ENCODE measurements at places on chromosomes 1 and 21.

- no peak for DNase-seq
Observed at GRCh38 chr1:162088281-162088969, 18.9 kb downstream of the NOS1AP start.

DNA sequence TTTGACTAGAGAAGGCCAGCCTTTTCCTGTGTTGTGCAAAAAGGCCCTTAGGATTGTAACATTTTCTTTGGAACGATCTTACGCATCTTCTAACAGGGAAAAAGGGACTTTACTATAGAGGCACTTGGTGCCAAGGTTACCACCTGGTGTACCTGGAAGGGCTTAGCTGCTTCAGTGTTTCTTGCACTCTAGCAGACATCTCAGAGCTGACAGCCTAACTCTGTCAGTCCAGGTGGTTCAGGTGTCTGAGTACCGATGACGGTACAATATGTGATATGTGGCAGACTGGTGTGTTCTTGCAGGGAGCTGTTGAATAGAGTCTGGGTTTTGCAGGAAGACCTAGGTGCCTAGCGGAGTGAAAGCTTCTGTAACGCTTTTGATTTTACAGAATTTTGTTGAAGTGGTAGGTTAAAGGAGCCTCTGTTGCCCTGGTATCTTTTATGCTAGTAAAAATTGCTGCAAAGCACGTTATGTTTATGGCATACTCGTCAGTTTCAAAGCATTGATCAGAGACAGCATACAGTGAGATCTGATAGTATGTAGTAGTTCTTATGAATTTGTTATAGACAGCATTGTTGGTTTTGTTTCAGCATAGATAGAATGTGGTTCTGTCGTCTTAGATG, 1.4 kb downstream of the MAGI3 start:
- no peak for DNase-seq

DNA sequence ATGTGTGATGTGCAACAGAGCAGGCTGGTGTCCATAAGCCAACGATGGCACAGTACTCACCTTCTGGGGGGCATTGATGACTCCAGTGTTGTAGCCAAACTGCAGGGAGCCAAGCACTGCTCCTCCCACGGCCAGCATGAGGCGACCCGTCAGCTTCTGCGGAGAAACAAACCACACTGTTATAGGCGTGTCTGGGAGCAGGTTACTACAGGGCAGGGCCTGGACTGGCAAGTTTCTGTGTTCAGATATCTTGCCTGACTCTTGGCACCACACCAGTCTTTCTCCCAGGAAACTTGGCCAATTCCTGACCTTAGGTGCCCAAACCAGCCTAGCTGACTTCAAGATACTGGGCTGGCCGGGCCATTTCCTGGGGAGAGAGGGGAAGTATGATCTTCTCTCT, 15.5 kb downstream of the SLC2A1 start:
- no peak for DNase-seq

DNA sequence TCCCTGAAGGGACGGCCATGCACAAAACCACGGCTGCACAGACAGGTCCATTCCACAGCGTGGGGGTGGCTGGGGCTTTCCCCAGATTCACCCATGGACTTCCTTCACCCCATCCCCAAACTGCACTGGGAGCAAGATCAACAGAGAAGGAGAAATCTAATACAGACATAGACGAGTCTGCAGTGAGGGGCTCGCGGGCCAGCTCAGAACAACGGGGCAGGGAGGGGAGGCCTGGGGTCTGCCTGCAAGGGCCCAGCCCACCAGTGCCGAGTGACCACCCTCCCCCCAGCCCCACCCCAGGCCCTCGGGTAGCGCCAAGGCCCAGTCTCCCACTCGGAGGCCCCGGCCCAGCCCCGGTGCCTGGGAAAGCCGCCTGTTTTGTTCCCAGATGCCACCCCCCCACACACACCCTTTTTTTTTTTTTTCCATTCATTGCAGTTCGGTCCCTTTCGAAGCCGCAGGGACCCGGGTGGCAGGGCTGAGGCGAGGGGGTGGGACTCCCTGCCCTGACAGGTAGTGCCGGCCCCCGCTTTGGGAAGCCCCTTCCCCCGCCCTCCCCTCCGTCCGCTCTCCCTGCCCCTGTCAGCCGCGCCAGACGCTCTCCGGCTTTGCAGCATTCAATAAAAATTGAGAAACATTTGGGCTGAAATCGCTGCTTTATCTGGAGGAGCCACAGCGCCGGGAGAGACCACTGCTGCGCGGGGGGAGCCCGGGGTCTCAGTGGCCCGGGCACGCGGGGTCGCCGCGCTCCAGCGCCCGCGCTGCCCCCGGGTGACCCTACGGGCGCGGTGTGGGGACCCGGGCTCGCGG, 543 bp upstream of the EPHB2 start:
- no peak for DNase-seq

DNA sequence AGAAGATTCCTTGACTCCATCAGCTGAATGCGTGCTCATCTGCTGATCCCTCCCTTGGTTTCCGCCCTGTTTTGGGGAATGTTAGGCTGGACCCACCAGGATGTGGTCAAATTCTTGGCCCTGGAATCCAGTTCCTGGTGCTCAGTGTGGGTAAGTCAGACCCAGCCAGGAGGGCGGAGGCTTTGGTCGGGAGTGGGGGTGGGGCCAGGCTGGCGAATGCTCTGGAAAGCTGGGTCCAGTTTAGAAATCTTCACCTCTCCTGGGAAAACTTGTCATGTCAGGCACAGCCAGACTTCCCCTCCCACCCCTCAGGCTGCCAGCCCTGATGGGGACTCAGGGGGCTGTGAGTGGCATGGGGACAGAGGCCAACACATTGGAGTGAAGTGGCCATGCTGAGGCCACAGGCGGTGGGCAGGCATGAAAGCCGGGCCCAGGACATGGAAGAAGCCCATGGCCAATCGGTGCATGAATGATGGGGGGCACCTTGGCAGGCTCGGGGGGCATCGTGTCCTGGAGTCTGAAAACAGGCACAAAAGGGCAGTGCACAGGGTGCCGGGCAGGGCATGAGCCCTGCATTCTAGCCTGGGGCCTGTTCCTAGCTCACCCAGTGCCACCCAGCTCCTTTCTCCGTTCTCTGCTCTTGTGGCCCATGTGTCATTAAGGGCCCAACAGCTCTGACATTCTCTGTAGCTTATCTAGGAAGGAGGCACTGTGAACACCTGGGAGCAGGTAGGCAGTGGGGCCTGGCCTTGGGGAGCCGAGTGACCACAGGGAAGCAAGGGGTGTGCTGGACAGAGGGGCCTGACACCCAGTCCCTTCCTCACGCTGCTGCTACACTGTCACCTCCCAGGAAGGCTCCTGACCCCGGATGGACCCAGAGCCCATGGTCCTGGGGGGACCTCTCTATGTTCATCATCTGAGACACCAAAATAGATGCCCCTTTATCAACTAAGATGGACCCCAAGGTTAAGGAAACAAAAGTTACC, 14.6 kb upstream of the PADI1 start:
- DNase-seq, result no peak

DNA sequence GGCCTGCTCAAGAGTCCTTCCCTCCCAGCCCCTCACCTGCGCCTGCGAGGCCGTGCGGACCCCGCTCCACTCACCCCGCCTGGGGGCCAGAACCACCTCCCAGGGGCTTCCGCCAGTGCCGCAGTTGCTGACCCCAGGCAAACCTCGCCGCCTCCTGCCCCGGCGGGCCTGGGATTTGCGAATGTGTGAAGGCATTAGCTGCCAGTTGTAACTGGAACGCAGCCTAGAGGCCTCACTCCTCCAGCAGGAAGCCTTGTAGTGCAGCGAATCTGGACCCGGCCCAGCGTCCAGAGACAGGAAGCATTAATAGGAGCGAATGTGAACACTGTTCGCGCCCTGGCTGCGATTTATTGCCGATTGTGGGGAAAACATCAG, 140.9 kb upstream of the ARHGEF16 start:
- no peak for DNase-seq

DNA sequence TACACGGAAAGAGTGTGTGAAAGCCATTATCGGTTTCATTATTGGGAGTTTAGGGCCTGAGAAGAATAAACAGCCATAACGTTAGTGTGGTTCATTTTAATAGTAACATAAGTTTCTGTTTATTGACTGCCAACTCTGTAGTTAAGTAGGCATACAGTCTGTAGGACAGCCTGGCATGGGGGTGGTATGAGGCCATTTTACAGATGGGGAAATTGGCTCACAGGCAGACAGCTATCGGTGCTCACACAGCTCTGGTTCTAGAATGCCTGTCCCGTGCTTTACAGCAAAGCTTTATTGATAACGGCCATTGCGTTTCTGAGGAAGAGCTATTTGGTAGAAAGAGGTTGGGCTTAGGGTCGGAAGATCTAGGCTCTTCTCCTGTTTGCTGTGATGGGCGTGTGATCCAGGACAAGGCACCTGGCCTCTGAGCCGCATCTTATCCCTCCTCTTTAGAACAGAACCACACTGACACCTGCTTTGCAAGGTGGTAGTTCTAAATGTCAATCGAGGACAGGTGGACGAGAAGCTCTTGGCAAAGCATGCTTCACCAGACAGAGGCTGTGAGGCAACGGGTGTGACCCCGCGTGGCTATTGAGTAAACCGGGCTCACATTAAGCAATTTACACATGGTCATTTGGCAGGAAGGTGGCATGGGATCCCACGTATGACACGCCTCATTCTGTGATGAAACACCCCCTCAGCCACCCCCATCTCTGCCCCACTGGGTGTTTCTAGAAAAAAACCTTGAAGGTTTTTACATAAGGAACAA, 14.9 kb downstream of the ETS2 start:
- no peak for DNase-seq

GRCh38 chr1:12436817-12437599, 181.0 kb downstream of the DHRS3 start:
- no peak for DNase-seq

GRCh38 chr1:192861860-192862259, 53.0 kb downstream of the RGS2 start:
- DNase-seq, result no peak

GRCh38 chr1:109504974-109505373, 4.6 kb downstream of the AMIGO1 start:
- DNase-seq, result no peak

Data from NCI-H1417 treated with DMSO at 0.1 percent for 48 hours (cell line).